Stimulated activated CD4-positive, alpha-beta T cell treated with anti-CD3 and anti-CD28 coated beads, Interleukin-15, amount 100 ng/mL, for 1 hour (primary cell): ENCODE measurements at places on chromosomes 3 and 15.

DNA sequence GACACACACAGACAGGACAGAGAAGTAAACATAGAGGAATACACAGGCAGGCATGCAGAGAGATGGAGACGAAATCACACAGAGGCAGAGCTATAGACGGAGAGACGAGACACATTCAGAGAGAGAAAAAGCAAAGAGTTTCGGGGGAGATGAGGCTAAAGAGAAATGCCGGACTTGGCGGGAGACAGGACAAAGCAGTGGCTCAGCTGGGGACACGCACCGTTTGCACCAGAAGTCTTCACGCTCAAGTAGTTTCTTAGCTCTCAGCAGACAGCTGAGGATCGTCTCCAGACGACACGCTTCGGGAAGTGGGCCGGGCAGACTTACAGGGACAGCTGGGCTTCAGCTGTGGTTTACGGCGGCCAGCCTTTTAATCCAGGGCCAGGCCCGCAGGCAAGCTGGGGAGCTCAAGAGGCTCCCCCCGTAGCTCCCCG, 56.2 kb upstream of the DLG1 start:
- DNase-seq: no peak

DNA sequence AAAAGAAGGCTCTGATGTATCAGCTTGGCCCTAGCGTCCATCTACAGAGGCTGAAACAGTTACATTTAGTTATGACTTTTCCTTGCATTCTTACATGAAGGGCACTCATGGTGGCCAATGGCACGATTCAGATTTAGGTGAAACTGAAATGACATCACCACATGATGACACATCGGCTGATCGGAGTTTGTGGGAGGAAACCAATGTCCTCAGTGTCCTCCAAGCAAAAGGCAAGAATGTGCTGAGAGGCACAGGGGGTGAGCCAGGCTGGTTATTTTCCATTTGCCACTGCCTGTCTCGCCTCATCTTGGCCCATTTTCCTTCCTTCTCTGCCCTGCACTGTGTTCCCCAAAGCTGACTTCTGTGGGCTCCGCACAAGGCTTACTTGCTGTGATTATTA, 34.4 kb downstream of the TARS3 start:
- DNase-seq: no peak

- no peak for DNase-seq
These were observed 10.9 kb downstream of the GNB5 start for GRCh38 chr15:52180196-52180835.

- DNase-seq: no peak
These were observed 14.0 kb upstream of the TOPBP1 start for GRCh38 chr3:133675631-133676335.

DNA sequence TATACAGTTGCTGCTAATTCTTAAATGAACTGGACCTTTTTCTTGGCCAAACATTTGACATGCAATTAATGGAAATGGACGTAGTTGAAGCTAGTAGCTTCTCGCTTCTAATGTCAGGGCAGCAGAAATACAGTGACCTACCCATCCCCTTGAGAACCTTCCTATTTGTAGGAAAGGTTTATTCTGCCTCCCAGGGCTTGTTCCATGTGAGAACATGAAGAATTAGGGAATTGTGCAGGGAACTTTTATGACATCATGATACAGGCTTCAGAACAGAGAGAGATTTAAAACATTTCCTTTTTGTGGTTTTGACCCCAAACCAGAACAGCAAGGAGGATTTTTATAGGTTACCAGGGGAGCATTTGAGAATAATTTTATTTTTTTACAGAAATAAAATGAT, 406.6 kb upstream of the PPP2R3A start:
- no peak for DNase-seq

DNA sequence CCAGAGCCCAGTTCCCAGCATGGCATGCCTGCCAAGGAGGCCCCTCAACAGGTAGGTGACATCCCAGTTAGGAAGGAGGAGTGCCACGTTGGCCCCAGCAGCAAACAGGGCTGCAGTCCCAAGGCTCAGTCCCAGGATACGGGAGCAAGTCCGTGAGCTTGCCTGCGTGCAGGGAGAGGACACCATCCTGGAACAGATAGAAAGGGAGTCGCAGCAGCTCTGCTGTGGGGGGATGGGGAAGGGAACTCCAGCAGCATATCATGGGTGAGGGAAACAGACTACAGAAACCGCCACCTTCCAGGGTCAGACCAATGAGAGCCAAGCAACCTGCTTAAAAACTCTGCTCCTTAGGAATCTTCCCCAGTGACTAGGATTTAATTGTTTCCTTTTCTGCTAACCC, 9.4 kb upstream of the DYNLT2B start:
- no peak for DNase-seq

GRCh38 chr3:58048301-58048700, 40.1 kb downstream of the FLNB start:
- no peak for DNase-seq

DNA sequence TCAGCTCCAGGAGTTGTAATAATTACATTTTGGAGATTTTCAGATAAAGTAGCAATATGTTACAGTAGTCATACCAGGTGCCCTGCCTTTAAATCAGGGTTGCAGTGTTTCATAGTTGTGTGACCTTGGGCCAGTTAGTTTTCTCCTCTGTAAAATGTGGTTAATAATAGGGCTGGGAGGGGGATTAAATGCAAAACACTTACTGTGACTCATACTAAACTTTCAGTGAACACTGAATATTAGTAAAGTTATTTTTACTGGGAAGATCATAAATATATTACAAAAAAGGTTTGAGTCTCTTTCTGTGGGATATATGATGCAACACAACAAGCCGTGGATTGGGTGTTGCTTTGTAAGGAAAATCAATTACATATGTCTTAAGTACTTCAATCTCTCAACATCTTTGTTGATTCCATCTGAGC, 1.1 kb upstream of the EBLN2 start:
- no peak for DNase-seq

- DNase-seq: no peak
These were observed 323.3 kb upstream of the TLE3 start for GRCh38 chr15:70420948-70421482.

DNA sequence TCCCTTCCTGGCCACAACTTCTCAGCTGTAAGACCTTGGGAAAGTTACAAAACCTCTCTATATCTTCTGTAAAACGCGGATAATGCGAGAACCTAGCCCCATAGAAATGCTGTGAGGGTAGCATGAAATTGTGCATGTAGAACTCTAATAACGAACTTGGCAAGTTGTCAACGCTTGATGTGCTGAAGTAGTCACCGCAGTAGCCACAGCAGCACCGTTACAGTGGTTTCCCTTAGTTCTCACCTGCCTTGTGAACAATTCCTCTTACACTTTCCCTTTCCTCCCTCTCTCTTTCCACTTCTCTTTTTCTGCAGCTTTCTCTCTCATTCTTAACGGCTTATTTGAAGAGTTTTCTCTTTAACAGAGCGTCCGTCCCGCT, 447 bp upstream of the SHQ1 start:
- no peak for DNase-seq

- no peak for DNase-seq
These were observed 230.7 kb upstream of the TRIM42 start for GRCh38 chr3:140447136-140447535.

- DNase-seq: no peak
These were observed 116.4 kb upstream of the ROBO2 start for GRCh38 chr3:76923485-76923884.

DNA sequence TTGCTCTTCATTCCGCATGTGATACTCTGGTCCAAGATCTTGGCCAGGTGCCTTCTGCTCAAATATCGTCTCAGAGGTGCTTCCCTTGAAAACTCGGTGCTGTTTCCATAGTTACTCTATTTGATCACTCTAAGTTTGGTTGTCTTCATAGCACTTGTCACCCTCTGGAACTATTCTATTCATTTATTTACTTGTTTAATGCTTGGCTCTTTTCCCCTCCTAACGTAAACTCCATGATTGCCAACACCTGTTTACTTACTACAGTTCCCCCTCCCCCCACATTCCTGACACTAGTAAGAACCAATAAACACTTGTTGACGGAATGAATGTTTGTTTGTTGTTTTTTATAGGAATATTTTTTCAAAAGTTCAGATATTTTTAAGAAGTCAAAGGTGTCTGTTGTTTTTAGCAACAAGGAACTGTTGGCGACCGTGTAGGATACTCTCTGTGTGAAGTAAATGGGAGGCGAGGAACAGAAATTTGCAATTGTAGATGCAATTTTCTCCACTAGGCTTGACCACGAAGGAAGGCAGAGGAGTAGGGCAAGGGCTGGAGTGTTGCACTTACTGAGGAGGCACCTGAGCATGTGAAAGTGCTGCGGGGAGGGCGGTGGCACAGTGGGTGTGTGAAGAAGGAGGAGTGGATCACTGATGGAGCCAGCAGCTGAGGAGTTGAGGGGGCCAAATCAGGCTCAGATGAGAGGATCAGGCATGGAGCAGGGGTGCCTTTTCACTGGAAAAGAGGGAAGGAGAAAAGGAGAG, 48.4 kb downstream of the MOBP start:
- no peak for DNase-seq

DNA sequence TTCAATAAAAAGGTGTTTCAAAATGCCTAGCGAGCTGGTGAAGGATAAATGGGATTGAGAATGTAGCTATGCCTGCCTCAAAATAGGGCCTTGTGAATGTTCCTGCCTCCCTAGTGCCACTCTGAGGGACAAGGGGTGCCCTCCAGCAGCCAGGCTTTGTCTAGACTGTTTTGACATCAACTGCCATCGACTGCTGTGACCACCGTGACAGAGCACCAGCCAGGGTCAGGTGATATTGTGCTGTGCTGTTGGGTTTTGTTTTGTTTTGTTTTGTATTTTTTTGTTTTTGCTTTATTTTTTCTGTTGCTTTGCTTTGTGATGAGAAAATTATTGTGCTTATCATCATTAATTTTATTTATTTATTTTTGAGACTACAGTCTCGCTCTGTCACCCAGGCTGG, 144.8 kb downstream of the SMAD6 start:
- DNase-seq: no peak

DNA sequence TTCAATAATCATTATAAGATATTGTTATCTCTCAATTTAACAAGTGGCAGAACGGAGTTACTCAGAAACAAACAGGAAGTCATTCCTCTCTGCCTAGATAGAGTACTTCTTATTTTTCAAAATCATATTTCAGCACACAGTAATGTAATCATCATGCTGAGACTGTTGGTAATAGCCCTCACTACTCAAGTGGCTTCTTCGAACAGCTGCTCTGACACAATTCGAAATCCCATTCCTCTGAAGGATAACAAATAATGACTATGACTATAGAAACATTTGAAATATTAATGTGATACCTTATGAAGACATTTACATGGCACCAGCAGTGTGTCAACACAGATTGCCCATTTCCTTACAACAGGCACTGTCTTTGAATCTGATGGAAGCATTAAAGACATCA, 1249.8 kb downstream of the NSUN3 start:
- DNase-seq: no peak

DNA sequence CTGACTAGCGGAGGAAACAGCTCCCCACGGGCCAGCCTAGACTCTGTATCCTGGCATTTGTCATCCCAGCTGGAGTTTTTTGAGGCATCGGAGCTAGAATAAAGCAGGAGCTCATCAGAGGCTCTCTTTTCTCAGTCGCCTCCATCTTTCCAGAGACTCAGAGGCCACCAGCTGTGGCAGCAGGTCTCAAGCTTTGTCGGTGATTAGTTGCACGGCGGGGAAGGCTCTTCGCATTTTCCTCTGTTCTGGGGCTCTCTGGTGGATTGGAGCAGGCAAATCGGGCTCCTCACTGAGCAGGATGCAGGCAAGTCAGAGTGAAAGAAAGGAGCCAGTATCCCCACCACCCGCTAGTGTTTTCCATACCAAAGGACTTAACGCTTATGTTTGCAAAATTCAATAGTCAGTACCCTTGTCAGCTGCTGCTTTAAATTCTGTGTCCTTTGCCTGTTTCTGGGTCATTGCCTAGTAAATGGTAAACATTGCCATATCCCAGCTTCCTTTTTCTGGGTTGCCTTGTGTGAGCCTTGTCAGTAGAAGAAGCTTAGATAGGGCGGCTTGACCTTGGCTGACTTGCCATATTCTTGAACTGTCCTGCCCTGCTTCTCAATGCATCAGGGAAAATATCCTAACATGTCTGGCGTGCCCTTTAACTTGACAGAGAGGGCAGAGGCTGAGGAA, 127.1 kb downstream of the PTPRG start:
- DNase-seq: no peak

DNA sequence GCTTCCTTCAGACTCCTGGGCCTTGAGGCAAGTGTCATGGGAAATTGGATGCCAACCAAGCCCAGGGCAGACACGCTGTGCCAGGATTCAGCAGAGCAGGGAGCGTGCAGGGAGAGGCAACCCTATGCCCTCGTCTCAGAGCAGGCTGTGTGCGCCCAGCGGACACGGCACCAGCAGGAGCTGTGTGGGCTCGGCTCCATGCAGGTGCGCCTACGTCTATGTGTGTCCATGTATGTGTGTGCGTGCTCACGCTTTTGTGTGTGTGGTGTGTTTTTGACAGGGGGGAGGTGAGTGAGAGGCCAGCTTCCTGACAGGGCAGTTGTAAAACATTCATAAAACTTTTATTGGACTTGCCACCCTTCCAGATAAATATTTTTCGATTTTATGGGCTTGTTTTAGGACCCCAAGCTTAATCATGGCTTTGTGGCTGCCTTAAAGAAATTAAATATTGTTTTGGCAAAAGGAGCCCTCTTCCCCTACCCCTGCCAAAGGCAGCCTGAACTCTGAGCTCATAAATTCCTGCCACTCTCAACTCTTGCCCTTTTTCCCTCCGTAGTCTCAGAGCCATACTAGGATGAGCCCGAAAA, 84.4 kb downstream of the DNAJB8 start:
- no peak for DNase-seq

DNA sequence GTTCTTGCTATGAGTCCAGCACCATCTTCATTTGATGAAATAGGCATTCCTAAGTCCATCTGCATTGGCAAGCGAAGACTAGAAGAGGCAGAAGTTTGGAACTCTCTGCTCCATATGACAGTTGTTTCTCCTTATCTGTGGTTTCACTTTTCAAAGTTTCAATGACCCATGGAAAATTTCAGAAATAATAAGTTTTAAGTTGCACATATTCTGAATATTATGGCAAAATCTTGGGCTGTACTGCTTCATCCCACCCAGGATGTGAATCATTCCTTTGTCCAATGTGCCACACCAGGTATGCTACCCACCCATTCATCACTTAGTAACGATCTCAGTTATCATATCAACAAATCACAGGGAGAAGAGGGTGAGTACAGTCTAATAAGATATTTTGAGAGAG, 647.9 kb downstream of the GRM7 start:
- no peak for DNase-seq

GRCh38 chr15:71658036-71658435, 152.3 kb upstream of the NR2E3 start:
- no peak for DNase-seq

- DNase-seq: no peak
These were observed 30.3 kb upstream of the PTX3 start for GRCh38 chr3:157406394-157406793.

GRCh38 chr15:36601497-36601932, 22.1 kb downstream of the CDIN1 start:
- no peak for DNase-seq

GRCh38 chr3:78050276-78051065, 1010.6 kb downstream of the ROBO2 start:
- no peak for DNase-seq

- DNase-seq: peak; percentile 46
These were observed 29.6 kb downstream of the PSTPIP1 start for GRCh38 chr15:77024273-77025082.
